Foreskin melanocyte (primary cell): ENCODE measurements at places on chromosomes 4 and X.

DNA sequence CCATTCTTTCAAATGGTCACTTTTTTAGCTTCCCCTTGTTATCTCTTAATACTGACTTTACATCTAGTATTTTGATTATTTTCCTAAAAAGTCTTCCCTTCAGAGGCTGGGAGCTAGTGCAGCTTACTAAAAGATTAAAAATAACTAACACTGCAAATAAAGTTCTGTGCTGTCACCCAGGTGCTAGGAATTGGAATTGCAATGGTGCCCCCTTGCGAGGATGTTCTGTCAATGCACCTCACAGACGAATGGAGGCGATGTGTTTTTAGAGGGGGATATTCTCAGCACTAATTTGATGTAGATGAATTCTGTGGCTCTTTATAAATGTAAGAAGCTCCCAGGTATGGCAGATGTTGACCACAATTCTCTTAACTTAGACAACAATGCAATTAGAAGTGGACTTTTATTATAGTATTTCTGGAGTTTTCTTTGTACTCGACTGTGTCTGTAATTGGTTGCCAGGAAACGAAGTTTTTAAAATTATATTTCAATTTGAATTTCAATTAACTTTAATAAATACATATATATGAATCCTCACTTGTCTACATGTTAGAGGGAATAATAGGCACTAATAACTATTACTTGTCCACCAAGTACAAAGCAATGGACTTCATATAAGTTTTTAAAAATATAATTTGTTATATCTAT lies 22.0 kb upstream of the SMIM31 start:
- DNase-seq: peak; percentile 18

- DNase-seq: no peak
These were observed 76.7 kb downstream of the SCD5 start for GRCh38 chr4:82721819-82722423.

DNA sequence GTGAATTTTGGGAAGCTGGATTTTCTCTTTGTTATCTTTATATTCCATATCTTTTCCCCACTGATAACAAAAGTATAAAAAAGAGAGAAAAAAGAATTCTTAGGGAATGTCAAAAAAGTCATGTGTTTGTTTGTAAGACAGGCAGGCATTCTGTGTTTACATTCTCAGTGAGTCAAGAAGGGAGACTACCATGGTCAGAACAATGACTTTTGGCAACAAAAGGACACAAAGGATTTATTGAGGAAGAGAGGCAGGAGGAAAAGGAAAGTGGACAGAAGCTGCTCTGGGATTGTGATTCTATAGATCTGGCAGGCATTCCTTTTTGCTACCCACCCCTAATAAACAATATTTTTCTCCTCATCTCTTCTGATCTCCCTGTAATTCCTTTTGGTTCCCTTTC lies 5.9 kb upstream of the ANK2 start:
- DNase-seq: peak; percentile 64

GRCh38 chr4:53061091-53061850 lies 199.2 kb downstream of the RASL11B start:
- no peak for DNase-seq

DNA sequence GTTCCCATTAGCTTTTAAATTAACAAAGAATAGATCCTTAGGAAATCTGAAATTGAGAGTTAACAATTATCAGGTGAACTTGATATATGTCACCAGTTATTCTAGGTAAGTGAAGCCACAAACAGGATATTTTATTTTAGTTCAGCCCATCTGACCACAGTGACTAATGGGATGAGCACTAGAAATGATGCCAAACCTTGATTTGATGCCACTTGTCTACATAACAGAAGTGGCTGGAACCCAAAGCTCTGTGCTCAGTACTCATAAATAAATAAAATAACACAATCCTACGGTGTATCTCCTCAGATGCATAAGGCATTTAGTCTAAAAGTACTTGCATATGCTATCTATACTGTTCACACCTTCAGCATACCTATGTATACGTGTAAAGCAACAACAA lies 12.2 kb downstream of the SLITRK4 start:
- no peak for DNase-seq

DNA sequence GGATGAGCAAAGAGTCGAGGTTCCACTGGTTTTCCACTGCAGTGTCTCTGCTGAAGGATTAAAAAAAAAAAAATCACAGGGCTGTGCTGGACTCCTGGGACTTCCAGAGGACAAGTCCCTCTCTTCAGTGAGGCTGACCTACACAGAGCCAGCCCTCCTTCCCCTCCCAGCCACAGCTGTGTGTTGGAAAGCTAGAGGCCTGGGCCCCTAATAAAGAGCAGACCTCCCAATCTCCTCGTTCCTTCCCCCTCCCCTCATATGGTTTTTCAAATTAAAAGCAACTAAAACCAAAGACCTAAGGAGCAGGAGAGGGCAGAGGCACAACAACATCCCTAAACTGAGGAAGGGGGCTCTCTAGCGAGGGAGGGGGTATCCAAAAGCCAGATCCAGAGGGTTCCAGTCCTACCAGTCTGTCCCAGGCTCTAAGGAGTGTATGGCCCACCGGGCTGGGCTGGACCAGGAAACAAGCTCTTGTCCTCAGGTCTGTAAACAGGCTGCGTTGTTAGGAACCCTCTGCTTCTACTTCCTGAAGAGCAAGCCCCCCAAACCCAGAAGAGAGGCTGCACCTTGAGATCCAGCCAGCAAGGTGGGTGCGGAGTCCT lies 4.0 kb upstream of the PDGFRA start:
- DNase-seq: no peak

GRCh38 chr4:37958932-37959331 lies 1.3 kb upstream of the PTTG2 start:
- DNase-seq: no peak

DNA sequence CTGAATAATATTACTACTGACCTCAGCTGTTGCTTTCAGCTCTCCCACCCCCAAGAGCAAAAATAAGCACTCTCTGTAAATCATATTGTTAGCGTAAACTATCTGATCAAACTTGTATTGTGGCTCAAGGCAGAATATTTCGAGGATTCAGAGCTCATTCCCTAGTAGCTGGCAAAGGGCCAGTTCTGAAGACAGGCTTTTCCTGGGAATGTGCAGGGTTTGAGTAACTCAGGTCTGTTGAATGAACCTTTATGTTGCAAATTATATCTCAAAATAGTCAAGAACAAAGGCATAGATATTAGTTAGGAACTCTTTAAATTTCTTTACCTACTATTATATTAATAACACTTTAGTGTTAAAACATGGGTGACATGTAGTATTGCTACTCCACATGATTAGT lies 454.9 kb downstream of the CCSER1 start:
- no peak for DNase-seq

DNA sequence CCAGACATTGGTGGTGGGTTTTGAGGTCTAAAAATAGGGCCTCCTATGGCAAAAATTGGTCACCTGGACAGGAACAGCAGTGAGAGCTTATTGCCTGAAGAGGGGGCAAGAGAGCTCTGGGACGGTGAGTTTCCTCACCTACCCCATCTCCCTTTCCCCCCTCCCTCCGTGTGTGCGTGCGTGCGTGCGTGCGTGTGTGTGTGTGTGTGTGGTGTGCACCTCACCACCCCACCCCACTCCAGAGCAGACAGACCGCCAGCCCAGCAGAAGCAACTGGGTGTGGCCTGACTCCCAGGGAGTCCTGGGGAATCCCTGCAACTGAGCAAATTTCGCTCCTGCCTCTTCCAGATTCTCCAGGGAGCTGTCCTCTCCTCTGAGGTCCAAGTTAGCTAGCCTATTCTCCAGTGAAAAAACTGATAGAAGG lies 44.7 kb downstream of the PRPS1 start:
- DNase-seq: no peak

- no peak for DNase-seq
These were observed 313.3 kb downstream of the PPP3CA start for GRCh38 chr4:101033986-101034385.

GRCh38 chr4:111228874-111229273 lies 606.0 kb upstream of the PITX2 start:
- DNase-seq: no peak

GRCh38 chrX:40240844-40241243 lies 143.1 kb upstream of the BCOR start:
- no peak for DNase-seq

GRCh38 chr4:88743696-88744095 lies 46.1 kb upstream of the NAP1L5 start:
- no peak for DNase-seq

DNA sequence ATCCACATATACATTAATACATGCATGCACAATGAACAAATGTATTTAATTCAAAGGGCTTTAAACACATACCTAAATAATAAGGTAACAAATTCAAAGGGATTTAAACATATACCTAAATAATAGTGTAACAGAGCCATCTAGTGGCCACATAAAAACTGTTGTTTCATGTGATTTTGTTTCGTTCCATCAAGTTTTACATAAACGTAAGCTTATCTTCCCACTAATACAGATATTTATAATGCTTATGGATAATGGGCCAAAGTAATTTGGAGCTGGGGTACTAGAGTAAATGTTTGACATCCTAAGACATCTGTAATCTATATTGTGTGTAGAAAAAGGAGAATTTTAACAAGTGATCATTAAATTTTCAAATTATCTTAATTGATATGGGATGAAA lies 82.3 kb downstream of the PRSS12 start:
- DNase-seq: no peak

- no peak for DNase-seq
These were observed 113.0 kb downstream of the DTHD1 start for GRCh38 chr4:36394352-36394903.

GRCh38 chr4:127642169-127642568 lies 9.4 kb downstream of the INTU start:
- DNase-seq: no peak

- peak; percentile 11 for DNase-seq
These were observed 152.6 kb upstream of the SLC4A4 start for GRCh38 chr4:71186257-71186565.

DNA sequence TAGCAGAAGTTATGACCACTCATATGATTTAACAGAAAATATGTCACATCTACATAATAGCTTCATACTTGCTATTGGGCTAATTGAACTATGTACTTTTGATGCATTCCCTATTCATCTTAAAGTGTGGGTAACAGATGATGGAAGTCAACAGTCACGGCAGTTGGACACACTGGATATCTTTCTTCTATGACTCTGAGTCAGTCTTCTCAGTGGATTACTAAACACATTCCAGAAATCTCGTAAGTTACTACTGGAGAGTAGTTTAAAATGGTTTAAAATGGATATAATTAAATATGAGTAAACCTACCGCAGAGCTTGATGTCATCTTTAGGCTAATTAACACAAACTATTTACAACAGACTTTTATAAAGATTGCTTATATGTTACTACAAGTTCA lies 30.1 kb upstream of the CFAP299 start:
- peak; percentile 22 for DNase-seq

GRCh38 chr4:8747467-8748235 lies 124.0 kb downstream of the HMX1 start:
- DNase-seq: no peak
